Activated CD4-positive, alpha-beta T cell treated with anti-CD3 and anti-CD28 coated beads for 24 hours (primary cell): ENCODE measurements at places on chromosomes 11 and 22.

DNA sequence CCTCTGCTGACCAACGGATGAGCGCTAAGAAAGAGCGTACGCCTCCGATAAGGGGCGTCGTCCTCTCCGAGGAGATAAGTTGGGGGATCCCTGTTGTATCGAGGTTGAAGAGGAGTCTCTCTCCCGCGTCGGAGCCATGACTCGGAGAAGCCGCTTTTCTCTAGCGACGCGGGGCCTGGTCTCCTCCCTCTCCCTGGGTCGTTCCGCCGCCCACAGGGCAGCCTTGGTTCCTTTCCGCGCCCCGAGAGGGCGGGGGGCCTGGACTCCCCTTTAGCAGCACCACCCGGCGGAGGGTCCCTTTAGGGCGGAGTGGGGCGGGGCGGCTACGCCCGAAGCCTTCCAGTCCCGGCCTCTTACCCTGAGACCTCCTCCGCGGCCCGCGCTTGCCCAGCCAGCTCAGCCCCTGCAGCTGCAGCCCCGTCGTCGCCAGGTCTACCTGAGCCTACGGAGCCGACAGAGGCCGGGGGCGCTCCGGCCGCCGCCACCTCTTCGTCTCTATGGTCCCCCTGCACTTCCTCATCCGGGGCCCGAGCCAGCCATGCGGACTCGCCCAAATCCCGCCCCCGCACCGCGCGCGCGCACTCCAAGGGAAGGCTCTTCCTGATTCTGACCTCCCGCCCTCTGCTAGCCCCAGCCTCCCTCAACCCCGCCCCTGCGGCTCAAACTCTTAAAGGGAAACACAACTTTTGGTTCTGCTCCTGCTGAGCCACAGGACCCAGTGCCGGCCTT, at the start of gene PRR14L:
PRR14L (minus strand) TSS at position 497 of the 729 bp plus-strand sequence. CDS start 11,272 bp downstream, outside the sequence.
- DNase-seq: peak; percentile 100

DNA sequence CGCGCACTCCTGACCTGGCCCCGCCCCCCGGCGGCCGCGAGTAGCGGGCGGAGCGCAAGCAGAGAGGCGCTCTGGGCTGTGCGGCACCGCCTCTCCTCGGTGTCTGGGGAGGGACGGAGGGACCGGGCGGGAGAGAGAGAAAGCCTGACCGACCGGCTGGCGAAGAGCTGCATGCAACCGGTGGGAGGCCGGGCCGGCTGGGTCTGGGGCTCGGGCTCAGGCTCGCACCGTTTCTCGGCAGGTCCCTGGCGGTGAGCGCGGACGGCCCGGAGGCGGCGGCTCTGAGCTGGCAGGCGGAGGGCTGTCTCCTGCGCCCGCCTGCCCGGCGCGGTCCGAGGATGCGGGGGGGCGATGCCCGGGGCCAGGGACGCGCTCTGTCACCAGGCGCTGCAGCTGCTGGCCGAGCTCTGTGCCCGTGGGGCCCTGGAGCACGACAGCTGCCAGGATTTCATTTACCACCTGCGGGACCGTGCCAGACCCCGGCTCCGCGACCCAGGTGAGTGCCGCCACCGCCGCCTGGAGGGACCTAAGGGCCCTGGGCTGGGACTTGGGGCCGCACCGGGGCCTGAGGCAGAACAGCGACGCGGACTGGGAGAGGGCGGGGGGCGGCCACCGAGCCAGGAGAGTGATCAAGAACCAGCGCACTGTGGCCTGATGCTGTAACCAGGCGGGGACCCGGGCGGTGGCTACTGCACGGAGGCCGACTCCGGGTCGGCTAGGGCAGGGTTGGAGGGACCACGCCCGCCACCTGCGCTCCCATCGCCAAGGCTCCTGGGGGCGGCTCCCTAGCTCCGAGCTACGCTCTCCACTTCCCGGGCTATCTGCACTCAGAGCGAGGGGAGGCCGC, at the start of gene SYT9:
SYT9 (plus strand) TSS at position 69 of the 847 bp plus-strand sequence; CDS start at position 352, 283 bp downstream.
- DNase-seq: no peak

GRCh38 chr11:61162092-61162941, 1.1 kb upstream of the VPS37C start:
- no peak for DNase-seq

- no peak for DNase-seq
These were observed 17.1 kb upstream of the APOL4 start for GRCh38 chr22:36218648-36219193.

DNA sequence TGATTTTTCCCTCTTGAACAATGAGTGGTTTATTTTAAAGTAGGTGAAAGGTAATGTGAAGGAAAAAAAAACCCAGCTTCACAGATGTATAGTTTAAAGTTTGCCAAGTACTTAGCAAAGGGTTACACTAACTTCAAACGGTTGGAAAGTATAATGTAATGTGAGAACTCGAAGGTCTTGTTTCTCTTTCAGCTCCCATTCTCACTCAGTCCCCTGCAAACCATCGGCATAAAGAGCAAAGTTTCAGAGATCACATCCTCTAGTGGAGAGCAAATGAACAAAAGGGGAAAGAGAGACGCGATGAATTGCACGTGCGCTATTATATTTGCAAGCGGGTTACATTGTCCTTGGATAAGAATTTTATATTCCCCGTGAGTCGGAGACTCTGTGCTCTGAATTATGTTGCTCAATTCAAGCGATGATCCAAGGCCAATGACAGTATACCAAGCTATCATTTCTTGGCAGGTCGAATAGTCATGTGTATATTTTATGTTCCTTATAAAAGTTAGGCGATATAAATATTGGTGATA, 37.6 kb upstream of the BIRC3 start:
- DNase-seq: no peak

DNA sequence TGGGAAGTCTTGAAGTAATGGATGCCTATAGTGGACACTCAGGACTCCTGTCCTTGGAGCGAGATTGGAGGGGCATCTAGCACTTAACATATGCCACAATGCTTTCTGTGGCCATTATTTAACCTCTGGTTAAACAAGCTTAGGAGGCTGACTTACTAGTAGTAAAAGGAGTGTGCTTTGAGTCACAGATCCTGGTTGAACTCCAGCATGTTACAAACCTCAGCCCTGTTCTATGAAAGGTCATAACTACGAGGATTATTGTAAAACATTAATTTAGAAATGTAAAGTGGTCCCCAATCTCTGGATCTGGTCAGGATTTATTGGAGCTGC, 1.1 kb upstream of the LBHD1 start:
- DNase-seq: no peak

DNA sequence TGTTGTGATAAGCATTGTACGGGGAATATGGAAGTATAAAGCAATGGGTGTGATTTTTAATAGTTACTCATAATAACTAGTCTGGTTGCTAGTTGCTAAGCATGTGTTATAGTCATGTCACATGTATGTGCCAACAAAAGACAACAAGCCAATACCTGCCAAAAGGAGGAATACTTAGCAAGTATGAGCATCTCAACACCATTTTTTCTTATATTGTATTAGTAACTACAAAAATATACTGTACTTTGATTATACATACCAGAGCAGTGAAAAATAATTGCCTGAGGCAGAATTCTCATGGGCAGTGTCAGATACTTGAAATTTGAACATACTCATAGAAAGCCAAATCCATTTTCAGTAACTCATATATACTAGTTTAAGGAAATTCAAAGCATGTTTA, 62.4 kb upstream of the ALKBH3 start:
- no peak for DNase-seq

DNA sequence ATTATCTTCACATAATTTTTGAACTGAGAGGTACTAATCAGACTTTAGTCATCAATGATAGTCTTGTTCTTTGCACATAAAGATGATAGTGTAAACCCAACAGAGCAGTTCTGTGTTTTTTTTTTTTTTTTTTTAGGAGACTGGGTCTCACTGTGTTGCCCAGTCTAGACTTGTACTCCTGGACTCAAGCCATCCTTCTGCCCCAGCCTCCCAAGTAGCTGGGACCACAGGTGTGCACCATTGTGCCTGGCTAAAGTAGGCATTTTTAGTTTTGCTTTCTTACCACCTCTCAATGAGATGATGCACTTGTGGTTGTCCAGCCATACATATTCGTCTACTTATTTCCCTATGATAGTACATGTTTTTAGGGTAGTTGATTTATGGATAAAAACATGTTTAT, 50.6 kb downstream of the MTMR3 start:
- DNase-seq: no peak

- no peak for DNase-seq
These were observed 2.2 kb downstream of the APOA1 start for GRCh38 chr11:116835042-116835772.

GRCh38 chr11:23364076-23364475, 503.8 kb upstream of the CCDC179 start:
- no peak for DNase-seq

GRCh38 chr22:23199159-23199558, 18.9 kb downstream of the BCR start:
- DNase-seq: no peak

DNA sequence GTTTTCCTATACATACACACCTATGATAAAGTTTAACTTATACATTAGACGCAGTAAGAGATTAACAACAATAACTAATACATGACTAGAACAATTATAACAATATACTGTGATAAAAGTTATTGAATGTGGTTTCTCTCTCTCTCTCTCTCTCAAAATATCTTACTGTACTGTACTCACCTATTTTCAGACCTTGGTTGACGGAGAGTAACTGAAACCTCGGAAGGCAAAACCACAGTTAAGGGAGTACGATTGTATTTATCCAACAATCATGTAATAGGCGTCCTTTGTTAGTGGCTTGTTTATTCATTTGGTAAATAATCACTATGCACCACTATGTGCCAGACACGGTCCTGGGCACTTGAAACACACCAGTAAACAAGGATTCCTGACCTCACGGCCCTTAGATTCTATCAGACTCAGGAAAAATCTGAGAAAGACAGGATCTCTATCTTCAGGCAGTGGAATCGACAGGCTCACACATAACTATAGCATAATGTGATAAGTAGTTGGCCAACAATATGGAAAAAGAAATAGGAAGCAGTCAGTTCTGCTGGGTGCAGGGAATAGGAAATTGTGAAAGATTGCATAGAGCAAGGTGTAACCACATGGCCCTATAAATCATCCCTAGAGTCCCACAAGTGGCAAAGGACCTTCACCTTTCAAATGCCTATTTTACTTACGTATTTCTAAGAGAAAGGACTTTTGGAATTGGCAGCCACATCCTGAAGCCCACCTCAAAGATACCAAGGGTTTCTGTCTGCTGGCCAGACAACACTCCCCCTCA, 12.0 kb downstream of the ETS1 start:
- DNase-seq: no peak

- no peak for DNase-seq
These were observed 51.3 kb downstream of the TUG1 start for GRCh38 chr22:31020334-31020733.

- DNase-seq: no peak
These were observed 29.8 kb downstream of the DUSP8 start for GRCh38 chr11:1542267-1542666.

DNA sequence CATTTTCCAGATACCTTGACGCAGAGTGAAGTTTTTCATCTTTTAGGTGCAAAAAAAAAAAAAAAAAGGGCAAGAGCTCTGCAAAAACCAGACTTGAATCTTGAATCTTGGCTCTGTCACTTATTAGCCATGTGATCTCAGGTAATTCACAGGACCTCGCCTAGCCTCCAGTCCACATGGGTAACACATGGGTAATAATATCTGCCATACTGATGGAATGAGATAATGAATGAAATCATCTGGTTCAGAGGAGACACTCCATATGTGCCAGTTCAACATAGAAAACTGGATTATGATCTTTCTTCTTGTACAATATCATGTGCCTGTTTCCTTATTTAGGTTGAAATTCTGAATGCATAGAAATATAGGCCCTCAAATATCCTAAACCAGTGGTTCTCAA, 8.6 kb upstream of the AMOTL1 start:
- DNase-seq: no peak

- no peak for DNase-seq
These were observed 165.5 kb upstream of the NTM start for GRCh38 chr11:131204765-131205380.

DNA sequence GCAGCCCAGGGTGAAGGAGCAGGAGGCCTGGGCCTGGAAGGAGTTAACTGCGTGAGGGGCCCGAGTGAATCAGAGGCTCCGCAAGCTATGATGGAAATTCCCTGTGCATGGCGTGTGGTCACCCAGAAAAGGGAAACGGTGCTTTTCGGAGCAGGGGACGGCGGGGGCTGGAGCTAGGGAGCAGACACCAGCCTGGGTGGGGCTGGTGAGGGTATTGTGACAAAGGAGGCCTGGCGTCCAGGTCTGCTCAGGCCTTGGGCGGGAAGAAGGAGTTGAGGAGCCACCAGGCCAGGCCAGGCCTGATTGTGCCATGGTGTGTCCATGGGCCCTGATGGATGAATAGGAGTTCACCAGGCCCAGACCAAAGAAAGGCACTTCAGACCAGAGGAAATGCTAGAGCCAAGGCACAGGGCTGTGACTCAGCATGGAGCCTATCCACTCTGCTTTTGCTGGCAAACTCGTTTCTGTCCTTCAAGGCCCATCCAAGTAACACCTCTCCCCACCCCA, 12.8 kb upstream of the SPI1 start:
- DNase-seq: no peak

DNA sequence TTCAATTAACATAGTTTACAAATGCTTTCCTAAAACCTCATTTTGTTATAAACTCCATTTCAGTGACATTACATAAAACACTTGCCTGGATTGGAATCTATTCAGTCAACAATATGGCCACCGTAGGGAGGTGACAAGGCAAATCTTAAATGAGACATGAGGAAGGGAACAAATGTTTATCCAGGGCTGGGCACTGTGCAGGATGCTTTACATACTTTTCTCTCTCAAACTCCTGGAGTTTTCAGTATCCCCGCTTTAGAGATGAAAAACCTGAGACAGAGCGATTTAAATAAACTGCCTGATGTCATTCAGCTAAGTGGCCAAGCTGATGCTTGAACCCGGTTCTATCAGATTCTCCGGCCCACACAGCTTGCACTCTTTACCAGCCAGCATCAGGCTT, 259.9 kb downstream of the CADM1 start:
- no peak for DNase-seq

- DNase-seq: no peak
These were observed 22.4 kb upstream of the THY1 start for GRCh38 chr11:119445379-119445778.

DNA sequence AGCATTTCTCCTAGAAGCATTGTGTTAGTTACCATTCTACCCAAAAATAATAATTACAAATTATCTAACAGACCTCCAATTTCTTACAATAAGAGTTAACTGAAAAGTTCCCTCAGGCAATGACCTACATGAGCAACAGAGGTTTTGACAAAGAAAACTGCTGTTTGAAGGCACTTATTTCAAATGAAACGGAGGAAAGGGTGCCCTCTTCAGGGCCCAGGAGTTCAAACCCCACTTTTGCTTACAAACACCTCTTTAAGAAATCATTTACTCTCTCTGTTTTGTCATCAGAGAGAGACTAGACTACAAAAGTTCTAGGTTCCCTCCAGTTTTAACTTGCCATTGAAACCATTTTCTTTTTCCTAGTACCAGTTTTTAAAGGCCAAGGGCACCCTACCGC, 56.7 kb downstream of the AMBRA1 start:
- no peak for DNase-seq
